MM.1S (cell line): ENCODE measurements at places on chromosomes 7 and 10.

GRCh38 chr7:135798095-135798494, 49.5 kb upstream of the FAM180A start:
- DNase-seq: no peak
- no peak overlapping the region for H3K27ac ChIP-seq
- H3K4me3 ChIP-seq: no peak overlapping the region
- no peaks in the 10 kb centered on the region for H3K27me3 ChIP-seq

DNA sequence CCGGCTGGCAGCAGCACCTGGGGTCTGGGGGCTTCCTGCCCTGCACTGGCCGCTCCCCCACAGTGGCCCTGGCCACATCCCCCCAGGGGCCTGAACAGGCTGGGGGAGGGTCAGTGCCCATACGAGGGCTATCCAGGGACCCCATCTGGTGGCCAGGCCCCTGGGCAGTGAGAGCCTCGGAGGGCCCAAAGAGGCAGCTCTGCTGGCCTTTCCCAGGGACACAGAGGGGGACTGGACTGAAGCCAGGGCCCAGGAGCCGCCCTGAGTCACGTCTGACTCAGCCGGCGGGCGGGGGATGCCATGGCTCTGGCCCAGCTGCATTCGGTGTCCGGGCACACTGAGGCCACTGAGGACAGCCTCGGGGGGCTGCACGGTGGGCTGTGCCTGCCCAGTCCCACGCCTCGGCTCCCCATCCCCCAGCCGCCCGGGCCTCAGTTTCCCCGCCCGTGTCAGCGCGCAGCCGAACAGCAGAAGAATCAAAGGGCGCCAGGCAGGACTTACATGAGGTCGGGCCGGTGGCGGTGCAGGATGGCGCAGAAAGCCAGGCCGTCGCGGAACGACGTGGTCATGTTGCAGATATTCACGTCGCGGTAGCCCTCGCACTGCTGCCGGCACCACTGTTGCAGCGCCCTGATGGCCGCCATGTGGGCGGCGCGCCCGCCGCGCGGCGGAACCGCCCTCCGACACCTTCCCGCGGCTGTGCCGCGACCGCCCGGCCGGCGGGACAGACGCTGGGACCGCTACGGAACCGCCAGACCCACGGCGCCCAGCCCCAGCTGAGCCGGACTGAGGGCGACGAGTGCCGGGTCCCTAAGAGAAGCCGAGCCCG, at the start of gene MICALL2:
Gene MICALL2 (minus strand): TSS at position 788 of the 829 bp plus-strand sequence. CDS start 144 bp downstream, at position 644.
- H3K27ac ChIP-seq: no peak within 1 kb of the TSS
- H3K4me1 ChIP-seq: peaks cover 24% of the 10 kb centered on the region; the same call in 1 of the 2 replicates

GRCh38 chr7:80273327-80273726, 138.7 kb downstream of the GNAI1 start:
- no peaks in the 10 kb centered on the region for H3K36me3 ChIP-seq
- no peaks in the 10 kb centered on the region for H3K27me3 ChIP-seq
- H3K4me1 ChIP-seq: no peaks in the 10 kb centered on the region
- DNase-seq: no peak
- H3K27ac ChIP-seq: no peak overlapping the region

GRCh38 chr10:77592946-77593636, 44.5 kb downstream of the KCNMA1 start:
- no peaks in the 10 kb centered on the region for H3K36me3 ChIP-seq
- no peaks in the 10 kb centered on the region for H3K4me1 ChIP-seq
- H3K27me3 ChIP-seq: no peaks in the 10 kb centered on the region
- H3K4me3 ChIP-seq: no peak overlapping the region
- no peak overlapping the region for H3K27ac ChIP-seq

DNA sequence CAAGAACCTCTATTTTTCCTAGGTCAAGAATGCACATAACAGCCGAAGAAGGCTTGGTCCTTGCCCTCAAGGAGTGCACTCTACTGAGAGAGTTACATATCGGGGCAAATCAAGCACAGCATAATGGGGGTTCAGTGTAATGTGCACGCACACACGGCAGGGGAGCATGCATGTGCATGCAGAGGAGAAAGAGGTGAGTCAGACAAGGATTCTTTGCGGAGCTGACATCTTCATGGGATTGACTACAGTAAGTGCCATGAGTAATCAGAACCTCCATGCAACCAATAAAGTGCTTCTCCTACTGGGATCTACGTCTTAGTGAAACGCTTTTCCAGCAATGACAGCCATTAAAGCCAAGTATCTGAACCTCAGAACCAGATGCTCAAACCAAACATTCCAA, 123.6 kb downstream of the RNF216 start:
- DNase-seq: no peak
- H3K27ac ChIP-seq: no peak overlapping the region
- no peak overlapping the region for H3K4me3 ChIP-seq
- no peaks in the 10 kb centered on the region for H3K27me3 ChIP-seq
- no peaks in the 10 kb centered on the region for H3K36me3 ChIP-seq

DNA sequence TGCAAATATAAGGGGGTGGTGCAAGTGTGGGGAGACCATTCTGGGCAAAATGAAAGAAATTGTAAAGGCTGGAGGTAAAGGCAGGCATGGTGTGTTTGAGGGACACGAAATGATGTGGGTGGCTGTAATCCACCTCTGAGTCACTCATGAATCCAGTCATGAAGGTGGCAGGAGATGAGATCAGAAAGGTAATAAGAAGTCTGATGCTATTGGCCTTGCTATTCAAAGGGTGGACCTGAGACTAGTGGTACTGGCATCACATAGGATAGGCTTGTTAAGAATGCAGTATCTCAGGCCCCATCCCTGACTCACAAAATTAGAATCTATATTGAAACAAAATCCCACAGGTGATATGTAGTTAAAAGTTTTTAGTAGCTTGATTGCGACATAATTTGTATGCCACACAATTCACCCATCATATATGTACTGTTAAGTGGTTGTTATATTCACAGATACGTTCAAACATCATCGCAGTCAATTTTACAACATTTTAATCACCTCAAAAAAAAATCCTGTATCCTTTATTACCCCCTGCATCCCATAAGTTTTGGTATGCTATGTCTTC, 85.6 kb downstream of the ST8SIA6 start:
- no peak for DNase-seq
- no peaks in the 10 kb centered on the region for H3K36me3 ChIP-seq
- no peak overlapping the region for H3K27ac ChIP-seq
- H3K4me1 ChIP-seq: no peaks in the 10 kb centered on the region
